ENCODE measurements at places on chromosomes 4 and X.
A peak's percentile ranks its signal among the peaks of the same experiment; 100 is the strongest.

DNA sequence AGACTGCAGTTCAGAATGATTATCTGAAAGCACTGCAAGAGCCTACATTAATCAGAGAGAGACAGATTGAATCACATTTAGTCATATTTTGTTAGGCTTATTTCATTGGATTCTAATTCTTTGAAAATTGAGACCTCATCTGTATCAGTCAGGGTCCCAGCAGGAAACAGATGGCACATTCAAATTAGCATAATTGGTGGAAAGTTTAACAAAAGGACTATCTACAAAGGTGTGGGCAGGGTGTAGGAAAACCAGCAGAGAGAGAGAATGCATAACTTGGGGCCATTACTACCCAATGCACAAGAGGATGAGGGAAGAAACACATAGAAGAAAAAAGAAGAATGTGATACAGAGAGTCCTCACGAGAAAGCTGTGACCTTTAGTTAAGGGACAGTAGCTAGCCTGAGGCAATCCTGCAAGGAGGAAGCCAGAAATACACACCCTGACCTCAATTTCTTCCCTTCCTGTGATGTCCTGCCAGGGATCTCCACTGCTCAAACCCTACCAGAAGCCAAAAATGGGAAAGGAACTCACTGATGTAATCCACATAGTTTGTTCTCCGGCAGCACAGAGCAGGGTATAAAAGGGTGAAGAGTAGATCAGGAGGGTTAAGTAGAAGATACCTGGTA, 17.7 kb upstream of the XKRX start:
- no peak for DNase-seq

DNA sequence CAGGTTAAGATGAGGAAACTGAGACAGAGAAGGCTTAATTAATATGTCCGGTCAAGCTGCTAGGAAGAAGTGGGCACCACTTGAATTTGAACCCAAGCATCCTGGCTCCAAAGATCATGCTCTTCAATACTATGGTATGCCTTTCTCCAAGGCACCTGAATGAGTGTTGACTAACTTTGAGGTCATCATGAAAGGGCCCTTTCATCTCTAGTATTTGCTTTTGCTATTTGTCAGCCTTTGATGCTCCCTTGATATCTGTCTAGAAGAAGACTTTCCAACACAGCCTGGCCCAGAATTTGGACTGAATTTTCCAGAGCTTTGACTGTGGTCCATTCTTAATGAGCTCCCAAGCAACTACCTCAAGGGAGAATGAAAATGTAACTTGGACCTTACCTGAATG, 179.1 kb upstream of the DKK2 start:
- DNase-seq = no peak

DNA sequence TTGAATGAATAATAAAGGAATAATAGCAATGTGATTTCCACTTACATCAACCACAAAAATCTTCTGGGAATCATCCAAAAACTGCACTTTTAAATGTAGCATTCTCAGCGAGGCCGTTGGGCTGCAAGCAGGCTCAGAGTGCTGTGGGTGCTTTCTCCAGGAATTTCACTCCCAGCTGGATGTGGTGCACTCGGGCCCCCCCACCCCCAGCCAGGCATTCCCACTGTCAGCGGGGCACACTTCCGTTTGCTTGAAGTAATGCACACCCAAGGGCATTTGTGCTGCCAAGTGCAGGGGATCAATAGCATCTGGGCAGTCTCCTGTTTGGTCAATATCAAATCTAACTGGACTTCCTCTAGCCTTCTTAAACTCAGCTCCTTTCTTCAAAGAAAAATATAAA, at the start of gene FRMD7:
TSS of gene FRMD7 (minus strand) at position 278 of the 400 bp plus-strand sequence. CDS start at position 102, 176 bp downstream.
- no peak for DNase-seq

DNA sequence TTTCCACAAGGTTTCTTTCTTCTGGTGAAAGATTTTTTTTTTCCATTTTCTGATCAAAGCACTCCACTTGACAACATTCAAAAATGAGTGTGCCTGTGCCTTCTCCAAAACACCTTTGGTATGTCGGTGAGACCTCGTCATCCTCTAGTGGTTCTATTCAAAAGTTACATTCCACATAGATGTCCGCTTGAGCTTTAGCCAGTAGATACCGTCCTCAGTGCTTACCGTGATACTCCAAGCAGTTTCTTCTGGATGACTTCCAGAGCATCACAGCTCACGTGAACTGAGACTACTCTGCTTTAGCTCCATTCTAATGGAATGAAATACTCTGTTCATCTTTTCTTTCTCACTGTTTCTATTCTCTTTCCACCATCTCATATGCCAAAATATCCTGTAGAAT, 38.2 kb upstream of the VEGFC start:
- no peak for DNase-seq

- DNase-seq = no peak
Measured at GRCh38 chr4:169234137-169234855, 36.5 kb downstream of the SH3RF1 start.

- DNase-seq = no peak
Measured at GRCh38 chr4:25350561-25350960, 26.5 kb upstream of the ANAPC4 start.

DNA sequence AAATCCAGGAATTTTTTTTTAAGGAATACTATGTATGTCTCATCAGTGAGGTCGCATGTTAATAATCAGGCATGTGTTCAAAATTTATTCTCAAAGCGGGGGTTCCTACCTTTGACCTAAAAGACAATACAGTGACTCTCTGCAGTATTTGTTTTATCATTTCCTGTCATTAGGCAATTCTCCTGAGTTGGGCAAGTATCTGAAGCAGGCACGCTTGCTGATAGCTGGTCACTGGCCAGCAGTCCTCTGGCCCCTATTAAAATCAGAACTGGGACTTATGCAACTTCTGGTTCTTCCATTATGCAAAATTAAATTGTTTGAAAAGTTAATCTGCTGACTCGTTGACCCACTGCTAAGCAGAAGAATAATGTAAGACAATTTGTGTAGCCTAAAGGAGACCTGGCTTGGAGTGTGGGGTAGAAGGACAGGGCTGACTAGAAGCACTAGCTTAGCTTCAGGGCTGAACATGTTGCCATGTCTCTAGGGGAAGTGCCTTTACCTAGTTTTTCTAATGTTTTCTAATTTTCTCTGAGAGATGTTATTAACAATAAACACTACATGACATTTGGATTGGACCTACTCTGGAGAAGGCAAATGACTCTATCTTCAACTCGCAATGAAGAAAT, 36.0 kb upstream of the GABRA2 start:
- DNase-seq = no peak

GRCh38 chr4:7423391-7423790, 11.3 kb downstream of the PSAPL1 start:
- DNase-seq = no peak

DNA sequence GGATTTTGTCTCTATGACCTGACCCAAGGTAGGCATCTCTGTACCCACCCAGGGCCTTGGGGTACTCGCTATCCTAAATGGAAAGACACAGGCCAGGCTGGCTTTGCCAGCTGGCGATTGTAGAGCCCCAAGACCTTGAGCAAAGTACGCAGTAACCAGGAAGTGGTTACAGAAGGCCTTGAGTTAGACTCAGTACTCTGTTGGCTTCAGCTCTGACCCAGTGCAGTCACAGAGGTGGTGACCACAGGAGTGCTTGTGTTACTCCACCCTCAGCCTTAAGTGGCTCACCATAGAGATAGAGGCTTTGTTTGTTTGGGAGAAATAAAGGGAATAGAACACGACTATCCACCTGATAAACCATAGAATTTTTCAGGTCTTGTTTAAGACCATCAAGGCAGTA, 880.5 kb upstream of the POU3F4 start:
- DNase-seq = no peak

DNA sequence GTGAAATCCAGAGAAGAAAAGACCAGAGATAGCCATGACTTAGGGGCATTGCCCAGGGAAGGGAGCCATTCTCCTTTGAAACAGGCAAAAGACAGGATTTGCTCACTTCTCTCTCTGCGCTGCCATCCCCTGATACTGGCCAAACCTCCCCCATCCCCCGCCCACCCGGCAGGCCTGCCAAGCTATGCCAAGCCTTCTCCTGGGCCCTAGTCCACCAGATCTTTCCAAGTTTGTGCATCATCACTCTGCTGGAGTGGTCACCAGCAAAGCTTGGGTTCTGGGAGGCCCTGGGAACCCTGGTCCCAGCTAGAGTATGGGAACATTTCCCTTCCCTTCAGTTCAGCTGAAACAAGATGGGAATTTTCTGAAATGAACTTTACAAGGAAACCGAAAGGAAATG, 18.4 kb downstream of the EFNB1 start:
- DNase-seq = no peak

DNA sequence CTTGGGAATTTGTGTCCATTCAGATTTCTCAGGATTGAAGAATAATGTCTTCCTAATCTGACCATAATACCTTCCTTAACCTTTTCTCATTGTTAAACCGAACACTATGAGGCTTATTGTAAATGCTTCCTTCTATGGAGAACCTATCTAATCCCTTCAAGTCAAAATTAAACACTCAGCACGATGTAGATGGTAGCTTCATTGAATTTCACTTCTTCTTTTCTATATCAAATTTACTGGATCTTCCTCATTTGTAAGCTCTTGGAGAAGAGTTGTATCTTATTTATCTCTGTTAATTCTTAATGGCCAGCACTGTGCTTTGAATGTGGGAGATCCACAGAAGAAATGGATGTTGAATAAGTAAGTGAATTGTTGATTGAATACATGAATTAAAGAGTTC, 109.0 kb upstream of the RAPGEF2 start:
- DNase-seq = peak; percentile 67

- peak; percentile 5 for DNase-seq
Measured at GRCh38 chr4:121977251-121978171, 25.7 kb upstream of the TRPC3 start.

- DNase-seq = no peak
Measured at GRCh38 chr4:47075262-47075661, 43.9 kb downstream of the GABRB1 start.

- DNase-seq = peak; percentile 24
Measured at GRCh38 chrX:106726485-106727437, at the start of gene RNF128. Gene RNF128, plus strand, starts transcription at chrX:106726701. Its CDS starts 213 bp downstream, at chrX:106726914.

- DNase-seq = no peak
Measured at GRCh38 chrX:73766431-73766795, 203.4 kb downstream of the CHIC1 start.

- no peak for DNase-seq
Measured at GRCh38 chr4:169160825-169161224, 109.9 kb downstream of the SH3RF1 start.

GRCh38 chr4:8762356-8762755, 109.3 kb downstream of the HMX1 start:
- DNase-seq = no peak

DNA sequence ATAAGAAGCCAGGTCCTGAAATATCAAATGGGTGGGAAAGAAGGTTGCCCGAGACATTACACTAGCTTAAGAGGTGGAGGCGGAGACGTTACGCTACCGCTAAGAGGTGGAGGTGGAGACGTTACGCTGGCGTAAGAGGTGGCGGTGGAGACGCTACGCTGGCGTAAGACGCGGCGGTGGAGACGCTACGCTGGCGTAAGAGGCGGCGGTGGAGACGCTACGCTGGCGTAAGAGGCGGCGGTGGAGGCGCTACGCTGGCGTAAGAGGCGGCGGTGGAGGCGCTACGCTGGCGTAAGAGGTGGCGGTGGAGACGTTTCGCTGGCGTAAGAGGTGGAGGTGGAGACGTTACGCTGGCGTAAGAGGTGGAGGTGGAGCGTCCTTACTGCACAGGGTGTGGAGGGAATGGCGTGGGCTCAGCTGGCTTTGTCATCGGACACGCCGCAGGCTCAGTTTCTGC, 12.8 kb downstream of the CYP4V2 start:
- DNase-seq = no peak

DNA sequence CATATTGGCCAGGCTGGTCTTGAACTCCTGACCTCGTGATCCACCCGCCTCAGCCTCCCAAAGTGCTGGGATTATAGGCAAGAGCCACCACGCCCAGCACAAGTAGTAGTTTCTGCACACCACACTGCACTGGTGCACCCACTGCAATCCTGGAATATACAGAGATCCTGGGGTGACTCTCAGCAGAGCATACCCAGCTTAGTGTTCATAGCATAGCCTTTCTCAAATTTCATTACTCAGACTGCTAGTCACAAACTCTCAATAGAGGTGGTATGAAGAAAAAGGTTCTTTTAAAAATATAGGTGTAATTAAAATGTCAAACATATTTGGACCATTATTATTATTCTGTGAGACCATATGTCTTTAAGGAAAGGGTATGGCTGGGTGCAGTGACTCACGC, 6.2 kb upstream of the ARHGAP10 start:
- DNase-seq = no peak

DNA sequence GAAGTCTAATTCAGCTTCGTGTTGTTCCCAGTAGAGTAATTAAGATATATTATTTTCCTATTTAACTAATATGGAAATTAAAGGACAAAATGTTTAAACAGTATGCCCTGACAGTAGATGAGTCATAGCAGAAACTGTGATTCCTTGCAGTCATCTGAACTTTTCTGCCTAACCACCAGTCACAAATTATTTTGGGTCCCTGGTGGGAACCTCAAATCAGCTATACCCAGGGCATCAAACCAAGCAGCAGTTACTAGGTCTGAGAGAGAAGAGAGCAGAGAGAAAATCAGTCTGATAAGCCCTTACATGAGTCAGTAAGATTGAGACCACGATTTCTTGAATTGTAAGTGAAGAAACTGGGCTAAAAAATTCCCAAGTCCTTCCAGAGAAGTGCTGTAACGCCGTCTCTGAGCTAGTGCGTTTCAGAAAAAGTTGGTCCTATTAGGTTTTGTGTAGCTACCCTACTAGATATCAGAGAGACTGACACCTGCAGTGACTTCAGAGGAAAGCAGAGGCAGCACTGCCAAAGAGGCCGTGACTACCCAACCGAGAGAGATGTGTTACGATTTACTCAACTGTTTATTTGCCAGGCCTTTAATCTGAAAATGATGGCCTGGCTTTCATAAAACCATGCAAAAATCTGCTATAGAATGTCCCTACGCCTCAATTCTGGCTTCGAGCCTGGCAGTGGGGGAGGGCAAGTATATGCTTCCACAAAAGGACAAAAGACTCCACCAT, 21.7 kb upstream of the GPM6A start:
- no peak for DNase-seq

DNA sequence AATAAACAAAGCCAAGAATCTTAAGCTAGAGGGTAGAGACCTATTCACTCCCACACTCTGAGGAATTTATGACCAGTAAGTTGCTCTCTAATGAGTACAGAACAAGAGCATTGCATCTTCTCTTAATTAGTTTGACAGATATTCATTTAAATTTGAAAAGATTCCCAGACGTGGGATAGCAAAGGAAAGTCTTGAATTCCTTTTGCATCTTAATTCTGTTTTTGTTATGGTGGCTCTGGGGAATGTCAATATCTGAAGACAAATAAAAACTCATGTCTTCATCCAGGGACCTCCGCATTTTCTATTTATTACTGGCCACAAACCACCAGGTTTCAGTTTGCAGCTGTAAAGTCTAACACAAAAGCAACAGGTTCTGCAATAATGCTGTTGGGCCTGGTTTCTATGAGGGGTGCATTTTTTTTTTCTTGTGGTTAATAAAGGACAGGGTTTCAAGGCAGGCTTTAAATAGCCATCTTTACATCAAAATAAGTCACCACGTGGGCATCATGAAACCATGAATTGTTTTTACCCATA, 172.3 kb downstream of the SHROOM3 start:
- no peak for DNase-seq

GRCh38 chrX:16014171-16014570, 109.2 kb upstream of the GRPR start:
- peak; percentile 62 for DNase-seq

Data from suppressor macrophage treated with lipopolysaccharide for 1 hour (primary cell).